ENCODE measurements at places on chromosomes 1 and 21.

DNA sequence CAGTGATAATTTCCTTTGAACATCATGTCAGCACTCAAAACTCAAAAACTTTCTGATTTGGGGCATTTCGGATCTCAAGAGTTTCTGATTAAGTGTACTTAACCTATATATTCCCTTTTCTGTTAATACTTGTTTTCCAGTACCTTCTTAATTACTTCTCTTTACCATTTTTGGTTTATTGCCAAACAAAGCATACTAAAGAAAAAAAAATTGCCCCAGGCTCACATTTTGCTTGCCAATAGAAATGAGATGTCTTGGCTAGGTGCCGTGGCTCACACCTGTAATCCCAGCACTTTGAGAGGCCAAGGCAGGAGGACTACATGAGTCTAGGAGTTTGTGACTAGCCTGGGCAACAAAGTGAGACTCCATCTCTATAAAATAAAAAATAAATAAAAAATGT, 4.8 kb downstream of the PSMD4 start:
- DNase-seq = no peak

DNA sequence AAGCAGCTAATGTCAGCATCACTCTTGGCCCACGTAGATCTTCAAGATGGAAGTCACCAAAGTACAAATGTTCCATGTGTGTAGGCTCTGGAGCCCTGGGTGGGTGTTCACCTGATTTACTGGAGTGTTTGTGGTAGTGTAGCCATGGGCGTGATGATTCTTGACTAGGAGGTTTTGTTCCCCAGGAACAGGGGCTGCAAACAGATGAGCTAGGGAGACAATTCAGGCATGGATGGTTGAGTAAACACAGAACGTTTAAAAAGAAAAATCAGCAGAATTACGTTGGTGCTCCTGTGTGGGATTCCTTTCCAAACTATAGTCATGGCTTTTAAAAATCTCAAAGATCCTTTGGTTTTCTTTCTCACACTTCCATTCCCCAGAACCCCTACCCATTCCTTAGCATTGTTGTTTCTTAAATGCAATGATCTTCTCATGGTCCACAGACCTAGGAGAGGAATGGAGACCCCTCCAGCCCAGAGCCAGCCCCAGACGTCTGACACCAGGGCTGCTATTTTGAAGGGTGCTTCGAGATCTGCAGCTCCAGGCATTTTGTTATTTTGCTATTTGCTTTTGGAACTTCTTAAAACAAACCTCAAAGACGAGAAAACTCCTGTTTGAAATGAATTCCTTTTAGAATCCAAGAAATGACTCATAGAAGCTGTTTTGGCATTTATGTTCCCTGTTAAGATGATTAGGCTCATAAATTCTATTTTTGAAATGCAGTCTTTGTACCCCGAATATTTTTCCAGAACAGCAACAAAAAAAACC, 115.1 kb downstream of the ETS2 start:
- no peak for DNase-seq

GRCh38 chr1:41616563-41616962, 132.1 kb upstream of the EDN2 start:
- DNase-seq = no peak

GRCh38 chr1:232057217-232057895, 430.8 kb downstream of the DISC1 start:
- DNase-seq = no peak

- no peak for DNase-seq
These were observed 194.5 kb downstream of the DSCAM start for GRCh38 chr21:40652436-40652835.

- DNase-seq = no peak
These were observed 42.4 kb upstream of the LRRC52 start for GRCh38 chr1:165501330-165501969.

GRCh38 chr1:219385787-219386427, 212.2 kb downstream of the LYPLAL1 start:
- no peak for DNase-seq

DNA sequence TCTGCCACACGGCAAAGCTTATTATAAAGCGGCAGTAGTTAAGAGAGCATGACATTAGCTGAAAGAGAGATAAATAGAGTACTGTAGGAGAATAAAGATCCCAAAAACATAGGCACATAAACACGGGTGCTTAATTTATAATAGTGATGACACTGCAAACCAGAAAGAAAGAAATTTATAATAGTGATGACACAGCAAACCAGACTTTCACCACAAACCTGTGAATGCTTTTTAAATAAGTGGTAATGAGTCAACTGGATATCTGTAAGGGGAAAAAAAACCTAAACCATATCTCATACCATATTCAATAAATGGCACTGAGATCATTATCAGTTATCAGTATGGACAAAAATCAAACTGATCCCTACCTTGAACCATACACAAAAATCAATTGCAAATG, 25.5 kb downstream of the USP1 start:
- no peak for DNase-seq

- no peak for DNase-seq
These were observed 27.3 kb upstream of the THEM4 start for GRCh38 chr1:151936653-151937052.

DNA sequence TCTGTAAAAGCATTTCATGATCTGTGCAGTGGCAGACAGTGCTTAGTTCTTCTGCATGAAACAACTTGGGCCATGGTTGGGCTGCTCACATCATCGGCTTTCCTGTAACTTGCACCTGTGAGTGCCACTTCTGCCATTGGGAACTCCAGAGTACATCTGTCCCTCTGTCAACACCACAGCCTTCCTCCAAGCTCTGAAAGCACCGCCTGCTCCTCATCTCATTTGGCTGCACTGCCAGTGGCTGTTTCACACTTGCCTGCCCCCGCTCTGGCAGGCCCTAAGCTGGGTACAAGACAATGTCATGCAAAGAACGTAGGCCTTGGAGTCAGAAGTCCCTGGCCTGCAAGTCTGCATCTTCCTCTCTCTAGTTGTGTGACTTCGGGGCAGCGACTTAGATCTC, 46.4 kb downstream of the DDX20 start:
- DNase-seq = no peak

DNA sequence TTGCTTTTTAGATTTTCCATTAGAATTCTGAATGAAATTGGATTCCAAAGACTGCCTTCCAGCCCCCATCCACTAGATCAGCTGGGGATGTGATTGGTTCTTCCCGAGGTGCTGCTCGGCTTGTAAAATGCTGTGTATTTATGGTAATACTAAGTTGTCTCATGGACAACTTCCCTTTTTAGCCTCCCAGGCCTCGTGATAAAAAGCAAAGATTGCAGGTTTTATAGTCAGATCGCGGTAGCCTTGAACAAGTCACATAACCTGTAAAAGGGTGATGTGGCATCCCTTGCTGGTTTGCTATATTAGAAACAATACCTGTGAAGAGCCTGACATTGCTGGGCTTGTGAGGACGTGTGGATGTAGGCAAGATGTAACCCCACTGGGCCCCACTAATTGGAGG, 10.4 kb downstream of the MUL1 start:
- no peak for DNase-seq

- DNase-seq = no peak
These were observed 463.1 kb downstream of the USP25 start for GRCh38 chr21:16192902-16193301.

DNA sequence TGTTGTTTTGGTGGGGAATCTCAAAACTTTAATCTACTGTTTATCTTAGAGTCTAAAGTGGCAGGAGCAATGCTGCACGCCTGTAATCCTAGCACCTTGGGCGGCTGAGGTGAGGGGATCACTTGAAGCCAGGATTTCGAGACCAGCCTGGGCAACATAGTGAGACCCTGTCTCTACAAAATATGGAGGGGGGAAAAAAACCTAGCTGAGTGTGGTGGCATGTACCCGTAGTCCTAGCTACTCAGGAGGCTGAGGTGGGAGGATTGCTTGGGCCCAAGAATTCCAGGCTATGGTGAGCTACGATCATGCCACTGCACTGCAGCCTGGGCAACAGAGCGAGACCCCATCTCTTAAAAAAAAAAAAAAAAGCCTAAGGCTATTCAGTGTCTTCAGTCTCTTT, 38.1 kb downstream of the POFUT2 start:
- DNase-seq = no peak

DNA sequence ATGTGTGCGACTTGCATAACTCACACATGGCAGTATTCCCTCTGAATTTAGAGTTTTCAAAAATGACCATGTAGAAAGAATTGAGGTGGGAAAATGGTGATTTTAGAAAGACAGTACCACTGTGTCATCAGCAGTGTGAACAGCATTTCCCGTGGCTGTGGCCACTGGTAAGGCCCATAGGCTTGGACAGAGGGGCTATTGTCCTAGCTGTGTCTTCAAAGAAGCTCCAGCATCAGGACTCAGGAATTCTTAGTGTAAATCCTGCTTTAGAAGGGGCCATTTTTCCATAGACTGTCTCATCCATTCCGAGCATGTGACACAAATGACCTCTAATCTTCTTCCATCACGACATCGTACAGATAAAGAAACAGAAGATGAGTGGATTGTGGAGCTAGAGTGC, 119.3 kb upstream of the BACE2 start:
- DNase-seq = no peak

GRCh38 chr1:41277371-41277975, 35.4 kb upstream of the SCMH1 start:
- DNase-seq = no peak

DNA sequence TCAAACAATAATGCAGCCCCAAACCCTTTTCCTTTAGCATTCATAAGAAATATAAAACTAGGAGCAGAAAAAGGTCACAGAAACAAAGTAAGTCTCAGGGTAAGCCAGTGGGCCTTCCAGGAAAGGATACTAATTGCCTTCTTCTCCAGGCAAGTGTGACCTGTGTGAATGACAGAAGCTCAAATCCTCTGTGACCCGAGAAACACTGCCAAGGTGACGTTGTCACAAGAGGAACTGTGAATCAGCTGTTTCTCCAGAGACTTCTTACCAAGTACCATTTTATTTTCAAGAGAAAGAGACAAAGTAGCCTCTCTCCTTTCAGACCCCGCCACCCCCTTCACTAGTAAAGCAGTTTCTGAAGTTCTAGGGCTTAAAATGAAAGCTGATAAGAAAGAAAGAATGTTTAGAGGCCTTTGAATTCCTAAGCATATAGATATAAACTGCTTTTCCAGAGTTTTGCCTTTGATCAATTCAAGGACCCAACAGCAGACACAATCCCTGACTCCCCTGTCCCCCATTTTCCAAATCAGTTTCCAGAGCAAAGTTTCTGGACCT, 155.6 kb downstream of the NUF2 start:
- DNase-seq = no peak

- DNase-seq = no peak
These were observed 64.7 kb upstream of the LPGAT1 start for GRCh38 chr1:211895126-211895759.

GRCh38 chr1:56142301-56142700, 437.1 kb downstream of the PLPP3 start:
- DNase-seq = no peak

- DNase-seq = no peak
These were observed 4.7 kb upstream of the ZNF496 start for GRCh38 chr1:247336390-247336789.

GRCh38 chr1:31505911-31506497, 70.3 kb upstream of the TINAGL1 start:
- DNase-seq = no peak

GRCh38 chr1:28091043-28091781, 2.8 kb upstream of the EYA3 start:
- DNase-seq = peak; percentile 74

- no peak for DNase-seq
These were observed 1169.2 kb upstream of the B3GALT2 start for GRCh38 chr1:194355488-194356106.

DNA sequence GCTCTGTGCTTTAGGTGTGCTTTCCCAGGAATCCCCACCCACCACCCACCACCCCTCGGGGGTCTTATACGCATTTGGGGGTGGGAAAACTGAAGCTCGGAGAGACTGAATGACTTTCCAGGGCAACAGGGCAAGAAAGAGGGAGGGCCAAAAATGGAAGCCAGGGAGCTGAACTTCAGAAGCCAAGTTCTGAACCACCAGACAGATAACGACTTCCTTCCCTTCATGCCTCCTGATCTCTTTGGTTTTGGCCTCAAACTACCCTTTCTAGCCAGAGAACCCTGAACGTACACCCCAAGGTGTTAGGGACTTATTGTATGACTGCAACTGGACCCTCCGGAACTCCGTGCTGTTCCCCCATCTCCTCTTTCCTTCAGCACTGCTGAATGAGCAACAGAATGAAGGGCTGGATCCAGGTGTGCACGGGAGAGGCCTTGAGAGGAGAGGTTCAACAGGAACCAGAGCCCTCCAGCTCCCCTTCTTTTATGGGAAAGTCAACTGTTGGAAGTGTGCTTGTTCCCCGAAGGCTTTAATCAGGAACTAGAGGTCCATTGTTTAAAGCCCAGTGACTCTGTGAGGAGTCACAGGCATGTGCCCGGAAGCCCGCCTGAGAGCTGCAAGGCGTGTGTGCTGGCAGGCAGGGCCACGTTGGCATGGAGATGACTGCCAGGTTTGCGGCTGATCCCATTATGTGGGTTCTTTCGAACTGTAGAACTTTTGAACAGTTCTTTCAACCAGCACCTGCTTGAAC, 3.1 kb downstream of the BACE2 start:
- DNase-seq = no peak

- DNase-seq = no peak
These were observed 43.0 kb downstream of the TOR3A start for GRCh38 chr1:179124873-179125272.

DNA sequence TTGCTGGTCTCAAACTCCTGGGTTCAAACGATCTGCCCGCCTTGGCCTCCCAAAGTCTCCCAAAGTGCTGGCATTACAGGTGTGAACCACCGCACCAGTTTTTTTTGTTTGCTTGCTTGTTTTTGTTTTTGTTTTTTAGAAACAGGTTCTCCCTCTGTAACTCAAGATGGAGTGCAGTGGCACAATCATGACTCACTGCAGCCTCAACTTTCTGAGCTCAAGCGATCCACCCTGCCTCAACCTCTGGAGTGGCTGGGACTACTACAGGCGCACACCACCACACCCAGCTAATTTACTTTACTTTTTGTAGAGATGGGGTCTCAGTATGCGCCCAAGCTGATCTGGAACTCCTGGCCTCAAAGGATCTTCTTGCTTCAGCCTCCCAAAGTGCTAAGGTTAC, 47.3 kb upstream of the USP1 start:
- no peak for DNase-seq

- no peak for DNase-seq
These were observed 204.2 kb downstream of the KCNT2 start for GRCh38 chr1:196403803-196404690.

Data from putamen (tissue), 1 donor.